ENCODE measurements at places on chromosomes 13 and 19. TPM values are rescaled to one million over a fixed set of nuclear protein-coding genes. Genes with fewer than 3 reads are reported as not detected.

DNA sequence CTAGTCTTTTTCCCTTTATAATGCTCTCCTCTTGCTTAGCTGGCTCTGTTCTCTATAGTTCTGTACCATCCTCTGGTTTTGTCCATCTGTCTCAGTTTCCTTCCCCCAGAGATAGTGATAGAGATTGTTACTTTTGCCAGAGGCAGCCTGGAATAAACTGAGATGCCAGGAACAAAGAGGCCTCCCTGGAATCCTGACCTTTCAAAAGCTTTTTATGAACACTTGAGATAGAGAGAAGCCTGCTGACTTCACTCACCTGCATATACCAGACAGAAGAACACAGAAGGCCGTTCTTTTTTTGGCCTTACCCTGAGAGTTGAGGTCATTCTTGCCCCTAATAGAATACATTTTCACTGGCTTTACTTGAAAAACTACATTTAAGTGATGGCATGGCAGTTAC lies 150.2 kb downstream of the LHFPL6 start:
- DNase-seq = no peak

MAP1S gene
- 20.8 TPM for total RNA-seq

DNA sequence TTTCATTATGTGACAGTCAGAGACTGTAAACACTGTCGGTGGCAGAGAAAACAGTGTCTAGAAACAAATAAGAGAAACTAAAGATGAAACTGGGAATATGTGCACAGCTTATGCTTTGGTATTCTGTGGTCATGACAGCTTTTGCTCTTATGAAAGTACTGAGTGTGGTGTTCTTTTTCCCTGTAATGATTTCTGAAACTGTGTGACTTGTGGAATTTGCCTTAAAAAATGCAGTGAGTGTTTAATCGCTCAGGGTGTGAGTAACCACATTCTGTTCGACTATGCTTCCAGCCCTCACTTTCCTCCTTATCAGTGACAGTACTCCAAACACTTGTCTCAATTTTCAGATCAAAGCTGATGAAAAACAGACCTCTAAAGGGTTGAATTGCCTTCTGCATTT lies 66.9 kb upstream of the DIAPH3 start:
- DNase-seq = no peak

MIA gene
- not detected for total RNA-seq

DNA sequence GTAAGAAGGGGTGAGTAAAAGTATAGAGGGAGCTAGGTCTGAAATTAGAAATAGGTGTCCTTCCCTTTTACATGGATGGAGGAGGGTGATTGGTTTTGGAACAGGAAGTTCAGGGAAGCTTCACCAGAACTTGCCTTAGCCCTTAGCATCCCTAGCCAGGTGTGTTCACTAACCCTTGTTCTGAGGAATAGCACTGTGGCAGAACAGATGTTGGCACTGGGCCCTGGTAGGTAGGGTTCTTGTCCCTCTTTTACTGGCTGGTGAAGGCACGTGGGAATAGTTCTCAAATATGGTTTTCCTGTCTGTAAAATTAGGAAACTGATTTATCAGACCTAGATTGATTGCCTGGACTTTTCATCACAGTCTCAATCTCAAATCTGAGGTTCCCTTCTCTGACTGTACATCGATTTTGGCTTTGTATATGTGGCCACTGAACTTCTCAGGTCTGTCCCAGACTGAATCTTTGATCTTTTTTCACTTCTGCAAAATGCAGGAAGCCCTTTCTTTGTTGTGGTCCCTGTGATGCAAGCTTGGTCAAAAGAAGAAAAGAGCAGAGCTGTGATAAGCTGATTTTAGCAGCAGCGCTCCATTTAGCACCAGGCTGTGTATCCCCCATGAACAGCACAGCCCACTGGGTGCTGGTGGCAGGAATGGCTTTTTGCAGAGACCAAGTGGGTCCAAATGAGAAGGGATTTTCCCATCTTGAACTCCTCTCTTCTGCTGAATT lies 86.2 kb upstream of the HTR2A start:
- no peak for DNase-seq
